Urothelium cell line (cell line): ENCODE measurements at places on chromosomes 16 and 17.

- DNase-seq, result no peak
These were observed 7.1 kb downstream of the ARL4D start for GRCh38 chr17:43405861-43406260.

DNA sequence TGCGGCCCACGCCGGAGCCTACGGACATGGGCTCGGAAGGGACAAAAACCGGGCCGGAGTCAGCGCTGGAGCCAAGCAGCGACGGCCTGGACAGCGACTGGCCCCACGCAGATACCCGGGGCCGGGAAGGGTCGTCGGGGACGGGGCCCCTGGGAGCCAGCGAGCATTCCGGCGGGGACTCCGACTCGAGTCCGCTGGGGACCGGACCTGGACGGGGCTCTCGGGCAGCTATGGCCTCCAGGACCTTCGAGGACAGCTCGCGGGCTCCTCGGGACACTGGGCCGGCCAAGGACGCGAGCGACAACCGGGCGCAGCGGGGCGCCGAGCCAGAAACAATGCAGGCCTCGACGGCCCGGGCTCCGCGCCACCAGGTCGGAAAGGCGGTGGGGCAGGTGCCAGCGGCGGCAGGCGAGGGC is 1.0 kb downstream of the MYO15B start:
- no peak for DNase-seq

DNA sequence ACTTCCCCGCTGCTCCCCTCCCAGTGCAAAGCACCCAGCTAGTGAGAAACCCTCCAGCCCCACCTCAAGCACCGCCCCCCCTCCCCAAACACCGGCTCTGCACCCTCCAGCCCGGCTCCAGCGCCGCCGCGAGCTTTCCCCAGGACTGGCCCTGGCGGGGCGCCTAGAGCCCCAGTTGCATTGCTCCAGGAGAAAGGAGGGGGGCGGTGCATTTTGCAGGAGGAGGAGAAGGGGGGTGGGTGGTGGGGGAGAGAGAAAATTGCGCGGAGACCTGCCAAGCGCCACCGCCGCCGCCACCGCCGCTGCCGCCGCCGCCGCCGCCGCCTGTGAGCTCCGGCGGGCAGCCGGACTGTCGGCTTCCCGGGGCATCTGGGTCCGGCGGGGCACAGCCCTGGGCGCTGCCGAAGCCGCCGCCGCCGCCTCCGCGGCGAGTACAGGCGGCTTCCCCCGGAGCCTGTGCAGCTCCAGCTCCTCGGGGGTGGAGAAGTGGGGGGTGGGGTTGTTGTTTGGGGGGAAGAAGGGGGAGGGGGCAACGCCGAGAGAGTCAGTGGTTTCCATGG is 333 bp upstream of the NOG start:
- DNase-seq, result peak; percentile 81

DNA sequence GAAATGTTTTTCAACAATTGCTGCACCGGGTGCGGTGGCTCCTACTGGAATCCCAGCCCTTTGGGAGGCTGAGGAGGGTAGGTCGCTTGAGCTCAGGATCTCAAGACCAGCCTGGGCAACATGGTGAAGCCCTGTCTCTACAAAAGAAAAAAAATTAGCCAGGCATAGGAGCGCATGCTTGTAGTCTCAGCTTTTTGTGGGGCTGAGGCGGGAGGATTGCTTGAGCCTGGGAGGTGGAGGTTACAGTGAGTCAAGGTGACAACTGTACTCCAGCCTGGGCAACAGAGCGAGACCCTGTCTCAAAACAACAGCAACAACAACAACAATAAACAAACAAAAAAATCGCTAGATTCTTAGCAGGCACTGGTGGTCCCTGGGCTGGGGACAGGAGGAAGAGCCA is 28.5 kb downstream of the IL21R start:
- DNase-seq, result no peak

GRCh38 chr17:37729905-37730304 is 15.0 kb downstream of the HNF1B start:
- DNase-seq, result no peak

- no peak for DNase-seq
These were observed 186.0 kb downstream of the COPRS start for GRCh38 chr17:31673076-31673475.

DNA sequence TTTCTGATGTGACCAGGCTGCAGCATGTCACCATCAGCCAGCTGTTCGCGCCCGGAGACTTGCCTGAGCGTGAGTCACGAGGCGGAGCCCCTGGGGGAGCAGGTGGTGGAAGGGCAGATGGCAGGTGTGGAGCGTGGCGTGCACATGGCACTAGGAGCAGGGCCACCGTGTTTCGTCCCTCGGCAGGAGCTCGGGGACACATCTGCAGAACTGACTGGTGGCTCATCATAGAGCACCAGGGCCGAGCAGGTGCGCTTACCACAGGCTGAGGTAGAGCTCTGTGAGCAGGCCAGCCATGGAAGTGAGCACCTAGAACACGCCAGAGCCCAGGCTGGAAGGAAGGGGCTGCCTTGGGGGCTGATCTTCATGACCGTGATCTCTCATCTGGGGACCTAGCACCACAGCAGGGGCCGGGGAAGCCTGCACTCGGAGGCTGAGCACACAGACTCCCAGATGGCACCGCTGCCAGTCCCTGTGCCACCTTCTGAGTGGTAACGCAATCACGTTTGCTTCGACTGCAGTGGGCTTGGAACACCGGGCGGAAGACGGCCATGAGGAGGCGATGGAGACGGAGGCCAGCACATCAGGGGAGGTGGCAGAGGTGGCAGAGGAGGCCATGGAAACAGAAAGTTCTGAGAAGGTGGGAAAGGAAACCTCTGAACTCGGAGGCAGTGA is 61.8 kb upstream of the ENDOV start:
- no peak for DNase-seq

- DNase-seq, result peak; percentile 60
These were observed 467.1 kb downstream of the SOX9 start for GRCh38 chr17:72587773-72588511.

- no peak for DNase-seq
These were observed 148.3 kb upstream of the CACNG5 start for GRCh38 chr17:66686601-66687000.

DNA sequence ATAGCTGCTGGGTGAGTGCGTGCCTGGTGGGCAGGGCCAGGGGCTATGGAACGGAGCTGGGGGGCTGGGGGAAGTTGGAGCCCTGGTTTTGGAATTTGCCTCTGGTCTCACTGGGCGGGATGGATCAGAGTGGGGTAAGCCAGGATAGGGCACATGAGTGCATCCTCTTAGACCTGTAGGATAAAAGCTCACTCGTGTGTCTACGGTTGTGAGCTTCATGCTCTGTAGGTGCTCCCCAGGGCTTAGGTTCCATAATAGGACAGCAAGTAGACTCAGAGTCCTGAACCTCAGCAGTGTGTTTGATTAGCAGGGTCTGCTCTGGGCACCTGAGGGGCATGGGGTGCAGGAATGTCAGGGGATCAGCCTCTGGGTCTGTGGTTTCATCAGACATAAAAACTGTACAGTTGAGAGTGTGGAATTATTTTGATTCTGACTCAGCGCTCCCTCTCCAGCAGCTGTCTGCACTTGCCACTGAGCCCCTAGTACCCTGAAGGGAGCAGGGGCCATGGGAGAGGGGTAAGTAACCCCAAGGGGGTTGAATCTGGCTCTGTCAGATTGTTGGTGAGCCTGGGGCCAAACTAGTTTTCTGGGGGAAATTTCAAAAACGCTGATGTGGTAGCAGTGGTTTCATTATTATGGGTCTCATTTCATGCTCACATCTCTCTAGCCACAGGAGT is 84.2 kb upstream of the LGALS9 start:
- DNase-seq, result no peak

GRCh38 chr17:66964930-66965800 is 658 bp downstream of the CACNG4 start:
- no peak for DNase-seq

DNA sequence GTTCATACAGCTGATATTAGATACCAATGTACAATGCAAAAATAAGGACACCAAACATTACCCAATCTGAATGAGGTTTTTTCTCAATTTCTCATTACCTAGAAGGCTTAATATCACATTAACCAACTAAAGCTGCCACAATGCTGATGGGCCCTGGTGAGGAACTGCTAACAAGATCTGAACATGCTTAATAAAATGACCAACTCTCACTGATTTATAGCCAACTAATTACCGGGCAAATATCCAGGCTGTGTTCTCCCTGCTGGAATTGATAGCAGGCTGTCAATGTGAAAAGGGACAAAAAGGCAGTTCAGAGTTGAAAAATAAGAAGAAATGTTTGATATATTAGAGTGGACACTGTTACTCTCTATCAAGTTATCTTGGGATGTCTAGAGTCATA is 124.6 kb downstream of the TOX3 start:
- no peak for DNase-seq

- DNase-seq, result no peak
These were observed 12.5 kb upstream of the SLC4A1 start for GRCh38 chr17:44280392-44280937.

DNA sequence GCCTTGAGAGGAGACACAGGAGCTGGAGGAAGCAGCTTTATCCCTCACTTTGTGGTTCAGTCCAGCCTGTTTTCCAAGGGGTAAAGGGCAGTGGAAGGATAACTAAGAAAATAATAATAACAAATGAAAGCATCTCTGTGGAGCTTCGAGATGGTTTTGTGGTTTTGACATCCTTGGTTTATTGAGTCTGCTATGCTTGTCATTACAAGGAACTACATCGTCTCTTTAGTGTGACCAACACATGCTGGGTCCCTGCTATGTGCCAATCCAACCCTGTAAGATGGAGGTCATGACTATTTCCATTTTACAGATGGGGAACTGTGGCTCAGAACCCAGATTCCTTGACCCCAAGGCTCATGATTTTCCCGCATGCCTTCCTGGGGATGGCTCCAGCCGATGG is 124.8 kb downstream of the MRM1 start:
- no peak for DNase-seq

DNA sequence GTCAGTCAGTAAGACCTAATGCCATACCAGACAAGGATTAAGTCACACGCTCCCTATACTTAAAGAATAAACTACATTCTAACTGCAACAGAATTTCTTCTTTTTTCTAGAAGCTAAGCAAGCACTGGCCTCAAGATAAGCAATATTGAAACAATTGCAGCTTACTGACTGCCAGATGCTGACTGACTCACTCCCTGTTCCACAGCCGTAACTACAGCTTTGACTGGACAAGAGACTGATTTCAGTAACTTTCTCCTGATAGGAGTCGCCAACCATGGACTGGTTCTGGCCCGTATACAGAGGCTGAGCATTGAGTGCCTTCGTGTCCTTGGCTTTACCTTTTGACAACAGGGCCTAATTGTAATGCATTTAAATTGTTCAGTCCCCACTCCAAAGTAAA is 67.9 kb downstream of the TRIM37 start:
- DNase-seq, result no peak

- no peak for DNase-seq
These were observed 43.7 kb downstream of the COTL1 start for GRCh38 chr16:84574191-84574590.

DNA sequence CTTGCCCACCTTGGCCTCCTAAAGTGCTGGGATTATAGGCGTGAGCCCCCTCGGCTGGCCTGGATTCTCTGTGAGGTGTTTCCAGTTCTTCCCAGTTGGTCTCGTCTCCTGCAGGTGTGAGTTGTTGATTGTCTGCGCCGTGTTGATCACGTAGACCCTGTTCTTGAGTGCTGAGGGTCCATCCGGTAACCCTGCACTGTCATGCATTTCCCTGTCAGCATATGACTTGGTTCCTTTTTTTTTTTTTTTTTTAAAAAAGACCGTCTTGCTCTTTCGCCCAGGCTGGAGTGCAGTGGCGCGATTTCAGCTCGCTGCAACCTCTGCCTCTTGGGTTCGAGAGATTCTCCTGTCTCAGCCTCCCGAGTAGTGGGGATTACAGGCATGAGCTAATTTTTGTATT is 17.3 kb downstream of the MGRN1 start:
- no peak for DNase-seq

GRCh38 chr17:6753546-6753945 is 2.3 kb upstream of the XAF1 start:
- no peak for DNase-seq

DNA sequence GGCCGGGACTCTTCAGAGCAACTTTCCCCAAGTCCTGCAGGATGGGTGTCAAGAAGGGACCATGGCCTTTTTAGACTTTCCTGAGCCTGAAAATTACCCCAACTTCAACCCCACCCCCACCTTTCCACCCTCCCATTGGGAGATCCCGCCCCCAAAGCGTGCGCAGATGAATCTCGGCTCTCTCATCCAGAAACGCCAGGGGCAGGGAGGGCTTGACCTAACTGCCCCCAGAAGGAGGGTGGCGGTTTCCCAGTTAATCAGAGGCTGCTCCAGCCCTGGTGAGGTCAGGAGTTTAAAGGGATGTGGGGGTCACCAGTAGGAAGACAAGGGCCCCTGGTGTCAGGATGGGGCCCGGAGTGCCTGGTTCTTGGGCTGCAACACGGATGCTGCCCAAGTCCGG is 480 bp downstream of the KIF19 start:
- no peak for DNase-seq

- peak; percentile 86 for DNase-seq
These were observed at the start of gene DRC7 for GRCh38 chr16:57694725-57695679. DRC7 (plus strand) TSS chr16:57694806; CDS start chr16:57697950, 3,144 bp downstream.

DNA sequence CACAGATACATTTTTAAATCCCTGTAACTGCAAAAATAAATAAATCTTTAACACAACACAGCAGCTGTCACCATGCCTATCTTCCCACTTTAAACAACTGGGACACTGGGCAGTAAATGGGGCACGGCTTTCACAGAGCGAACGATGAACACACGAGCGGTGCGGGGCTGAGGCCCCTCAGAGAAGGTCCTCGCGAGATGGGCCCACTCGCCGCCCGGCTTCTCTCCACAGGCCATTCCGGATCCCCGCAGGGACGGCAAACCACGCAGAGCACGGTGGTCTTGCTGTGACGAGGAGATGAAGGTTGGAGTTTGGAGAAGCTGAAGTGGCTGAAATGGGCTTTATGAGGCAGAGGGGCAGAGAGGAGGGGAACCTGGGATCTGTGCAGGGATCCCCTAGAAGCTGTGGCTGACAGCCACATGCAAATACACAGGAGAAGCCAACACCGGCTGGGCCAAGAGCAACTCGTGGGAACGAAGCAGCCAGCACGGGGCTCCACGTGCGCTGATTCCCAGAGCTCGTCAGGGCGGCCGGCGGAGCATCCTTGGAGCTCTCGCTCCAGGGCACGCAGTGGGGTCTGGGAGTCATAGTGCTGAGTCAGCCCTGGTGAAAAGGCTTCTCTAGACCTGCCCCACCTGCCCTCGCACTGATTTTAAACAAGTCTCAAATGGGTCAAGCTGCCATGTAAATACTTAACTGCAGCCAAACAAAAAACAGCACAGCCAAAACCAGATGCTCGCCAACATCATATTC is 31.7 kb downstream of the CCDC57 start:
- DNase-seq, result no peak

DNA sequence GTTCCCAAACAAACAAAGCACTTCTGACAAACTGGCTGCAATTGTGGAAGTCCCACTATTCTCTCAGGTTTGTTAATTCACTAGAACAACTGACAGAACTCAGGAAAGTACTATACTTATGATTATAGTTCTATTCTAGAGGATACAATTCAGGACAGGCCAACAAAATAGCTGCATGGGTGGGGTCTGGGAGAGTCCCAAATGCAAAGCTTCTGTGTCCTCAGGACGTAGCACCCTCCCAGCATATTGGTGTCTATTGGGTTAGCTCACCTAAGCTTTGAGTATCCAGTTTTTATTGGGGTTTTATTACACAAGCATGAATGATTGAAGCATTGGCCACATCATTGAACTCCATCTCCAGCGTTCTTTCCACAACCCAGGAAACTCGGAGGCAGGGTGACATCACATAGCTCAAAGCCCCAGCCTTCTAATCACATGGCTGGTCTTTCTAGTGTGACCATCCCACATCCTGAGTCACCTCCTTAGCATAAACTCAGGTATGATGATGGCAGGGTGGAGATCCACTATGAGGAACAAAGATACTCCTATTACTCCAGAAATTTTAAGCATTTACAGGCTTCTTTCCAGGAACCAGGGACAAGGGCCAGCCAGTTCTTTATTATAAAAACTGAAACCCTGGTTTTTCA is 43.9 kb upstream of the CCNF start:
- DNase-seq, result peak; percentile 25
